Effector memory CD8-positive, alpha-beta T cell (primary cell): ENCODE measurements at places on chromosomes 5 and 9.

GRCh38 chr5:126600631-126601511 is at the start of gene PHAX:
PHAX (plus strand) TSS chr5:126600947; CDS start chr5:126600963, 16 bp downstream.
- H3K27ac ChIP-seq: peak within 1 kb of the TSS; percentile 87
- peak; percentile 72 for DNase-seq
- peak within 1 kb of the TSS; percentile 80 for H3K4me3 ChIP-seq
- peaks cover 14% of the 10 kb centered on the region for H3K4me1 ChIP-seq
- H3K27me3 ChIP-seq: no peaks in the 10 kb centered on the region
- peaks cover 45% of the 10 kb centered on the region for H3K36me3 ChIP-seq

DNA sequence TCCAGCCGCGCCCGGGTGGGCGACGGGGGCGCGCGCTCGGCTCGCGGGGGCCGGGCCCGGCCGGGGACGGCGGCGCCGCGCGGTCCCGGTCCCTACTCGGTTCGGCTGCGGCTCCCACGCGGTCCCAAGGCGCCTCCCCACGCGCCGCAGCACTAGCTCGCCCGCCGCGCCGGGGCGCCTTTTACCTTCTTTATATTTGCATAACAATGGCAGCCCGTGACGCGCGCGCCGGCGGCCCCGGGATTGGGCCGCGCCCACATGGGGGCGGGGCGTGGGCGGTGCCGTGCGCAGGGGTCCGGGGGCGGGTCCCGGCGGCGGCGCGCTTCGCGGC is at the start of gene NRARP:
Gene NRARP (minus strand): TSS at position 154 of the 331 bp plus-strand sequence. CDS start 343 bp downstream, outside the sequence.
- H3K4me1 ChIP-seq: peaks cover 3% of the 10 kb centered on the region
- H3K36me3 ChIP-seq: peaks cover 5% of the 10 kb centered on the region
- no peak within 1 kb of the TSS for H3K27ac ChIP-seq
- peak; percentile 86 for DNase-seq

DNA sequence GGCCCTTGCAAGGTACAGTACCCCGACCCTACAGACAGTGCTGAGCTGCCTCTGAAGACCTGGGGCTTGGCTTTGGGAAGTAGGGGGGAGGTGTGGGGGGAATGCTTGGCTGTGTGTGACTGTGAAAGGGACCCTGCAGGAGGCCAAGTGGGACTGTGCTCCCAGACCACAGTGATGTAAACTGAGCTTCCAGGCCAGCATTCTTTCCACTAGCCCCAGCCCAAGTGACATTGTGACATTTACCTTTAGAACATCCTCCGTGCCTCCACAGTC is 31.2 kb downstream of the HMCN2 start:
- no peaks in the 10 kb centered on the region for H3K4me1 ChIP-seq
- peaks cover 50% of the 10 kb centered on the region for H3K27me3 ChIP-seq
- DNase-seq: no peak
- peaks cover 8% of the 10 kb centered on the region for H3K36me3 ChIP-seq
- no peak overlapping the region for H3K4me3 ChIP-seq
- no peak overlapping the region for H3K27ac ChIP-seq

DNA sequence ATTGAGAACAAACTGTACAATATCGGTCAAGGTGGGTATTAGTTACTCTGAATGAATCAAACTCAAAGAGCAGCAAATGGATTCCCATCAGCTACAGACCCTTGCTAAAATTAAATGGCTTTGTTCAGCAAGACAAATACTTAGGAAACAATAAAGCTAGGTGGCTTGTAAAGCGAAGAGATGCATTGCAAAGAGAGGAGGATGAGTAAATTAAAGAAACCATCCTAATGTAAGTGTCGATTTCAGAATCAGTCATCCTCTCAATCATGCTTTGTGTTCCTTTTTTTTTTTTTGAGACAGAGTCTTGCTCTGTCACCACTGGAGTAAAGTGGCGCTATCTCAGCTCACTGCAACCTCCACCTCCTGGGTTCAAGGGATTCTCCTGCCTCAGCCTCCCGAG is 359.2 kb upstream of the ZNF462 start:
- H3K4me1 ChIP-seq: no peaks in the 10 kb centered on the region
- DNase-seq: no peak
- H3K36me3 ChIP-seq: no peaks in the 10 kb centered on the region
- no peak overlapping the region for H3K27ac ChIP-seq
- H3K27me3 ChIP-seq: no peaks in the 10 kb centered on the region

DNA sequence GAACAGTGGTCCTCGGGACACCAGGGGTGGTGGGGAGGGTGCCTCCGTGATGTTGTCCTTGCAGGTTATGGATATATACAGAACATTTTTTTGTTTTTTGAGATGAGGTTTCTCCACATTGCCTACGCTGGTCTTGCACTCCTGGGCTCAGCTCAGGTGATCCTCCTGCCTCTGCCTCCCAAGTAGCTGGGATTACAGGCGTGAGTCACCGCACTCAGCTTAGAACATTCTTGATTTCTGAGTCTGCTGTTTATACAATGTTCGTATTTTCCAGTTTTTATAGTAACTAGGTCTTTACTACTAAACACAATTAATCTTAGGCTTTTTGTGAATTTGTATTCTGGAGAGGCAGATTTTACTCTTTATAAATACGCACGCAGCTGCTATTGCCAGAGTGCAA is 6.0 kb downstream of the PMPCA start:
- no peak overlapping the region for H3K27ac ChIP-seq
- no peaks in the 10 kb centered on the region for H3K27me3 ChIP-seq
- H3K4me1 ChIP-seq: peaks cover 9% of the 10 kb centered on the region
- no peak for DNase-seq
- no peak overlapping the region for H3K4me3 ChIP-seq

DNA sequence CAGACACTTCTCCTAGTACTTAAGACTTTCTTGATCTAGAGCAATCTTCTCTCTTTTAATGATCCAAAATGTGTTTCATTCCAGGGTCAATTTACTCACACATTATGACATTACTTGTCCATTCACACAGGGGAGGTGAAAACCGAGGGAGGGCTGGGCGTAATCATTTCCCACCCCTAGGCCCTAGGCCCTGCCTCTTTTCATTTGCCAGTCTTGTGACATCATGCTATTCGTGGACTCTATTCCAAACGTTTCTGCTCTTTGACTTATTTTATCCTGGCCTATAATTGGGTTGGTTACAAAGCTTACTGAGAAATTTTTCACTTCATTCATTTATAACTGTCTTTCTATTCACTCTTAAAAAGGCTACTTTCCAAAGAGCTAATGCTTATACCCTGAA is 2.4 kb downstream of the DCAF12 start:
- H3K4me1 ChIP-seq: peaks cover 60% of the 10 kb centered on the region
- peaks cover 43% of the 10 kb centered on the region for H3K36me3 ChIP-seq
- H3K4me3 ChIP-seq: peak overlapping the region; percentile 89
- no peaks in the 10 kb centered on the region for H3K27me3 ChIP-seq
- no peak for DNase-seq

DNA sequence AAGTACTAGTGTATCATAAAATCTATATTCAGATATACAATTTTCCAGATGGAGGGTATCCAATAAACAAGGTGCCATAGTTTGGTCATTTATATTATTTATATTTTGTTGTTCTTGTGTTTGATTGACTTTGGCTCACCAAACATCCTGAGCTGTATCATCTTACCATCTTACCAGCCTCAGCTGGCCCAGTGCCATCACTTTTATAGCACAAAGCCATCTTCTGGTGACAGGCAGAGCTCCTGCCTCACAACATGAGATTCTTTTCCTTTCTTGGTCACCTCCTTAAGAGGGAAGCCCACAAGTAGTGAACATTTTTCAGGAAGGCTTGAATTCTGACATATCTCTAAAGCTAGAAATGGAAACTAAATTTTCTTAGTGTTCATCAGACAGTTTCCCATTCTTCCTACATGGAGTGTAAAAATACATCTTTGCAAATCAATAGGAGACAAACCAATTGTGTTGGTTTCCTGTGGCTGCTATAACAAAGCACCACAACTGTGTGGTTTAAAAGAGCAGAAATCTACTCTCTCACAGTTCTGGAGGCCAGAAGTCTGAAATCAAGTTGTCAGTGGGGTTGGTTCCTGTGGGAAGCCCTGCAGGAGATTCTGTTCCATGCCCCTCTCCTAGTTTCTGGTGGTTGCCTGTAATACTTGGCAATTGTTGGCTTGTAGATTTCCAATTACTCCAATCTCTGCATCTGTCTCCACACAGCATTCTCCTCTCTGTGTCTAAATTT is 341.8 kb downstream of the MAN2A1 start:
- peaks cover 12% of the 10 kb centered on the region for H3K27me3 ChIP-seq
- no peak overlapping the region for H3K4me3 ChIP-seq
- peak; percentile 5 for DNase-seq
- H3K4me1 ChIP-seq: peaks cover 16% of the 10 kb centered on the region

GRCh38 chr5:180207593-180207992 is 1.4 kb downstream of the RASGEF1C start:
- H3K4me1 ChIP-seq: peaks cover 8% of the 10 kb centered on the region
- no peaks in the 10 kb centered on the region for H3K36me3 ChIP-seq
- peaks cover 55% of the 10 kb centered on the region for H3K27me3 ChIP-seq
- H3K27ac ChIP-seq: no peak overlapping the region

GRCh38 chr9:127785023-127785932 is 556 bp upstream of the CDK9 start:
- H3K4me1 ChIP-seq: peaks cover 50% of the 10 kb centered on the region
- peak overlapping the region; percentile 95 for H3K27ac ChIP-seq
- DNase-seq: peak; percentile 92
- H3K27me3 ChIP-seq: no peaks in the 10 kb centered on the region

- H3K4me1 ChIP-seq: peaks cover 8% of the 10 kb centered on the region
- peak overlapping the region; percentile 87 for H3K4me3 ChIP-seq
- peaks cover 70% of the 10 kb centered on the region for H3K27me3 ChIP-seq
- no peak for DNase-seq
Observed at GRCh38 chr5:115168829-115169486, 750 bp downstream of the TRIM36 start.

GRCh38 chr9:14062586-14063221 is 251.2 kb downstream of the NFIB start:
- no peaks in the 10 kb centered on the region for H3K4me1 ChIP-seq
- H3K36me3 ChIP-seq: no peaks in the 10 kb centered on the region
- no peak overlapping the region for H3K4me3 ChIP-seq
- no peaks in the 10 kb centered on the region for H3K27me3 ChIP-seq

- H3K4me1 ChIP-seq: peaks cover 14% of the 10 kb centered on the region
- H3K27ac ChIP-seq: no peak overlapping the region
- peaks cover 56% of the 10 kb centered on the region for H3K27me3 ChIP-seq
Observed at GRCh38 chr9:2623288-2624050, 1.9 kb downstream of the VLDLR start.

DNA sequence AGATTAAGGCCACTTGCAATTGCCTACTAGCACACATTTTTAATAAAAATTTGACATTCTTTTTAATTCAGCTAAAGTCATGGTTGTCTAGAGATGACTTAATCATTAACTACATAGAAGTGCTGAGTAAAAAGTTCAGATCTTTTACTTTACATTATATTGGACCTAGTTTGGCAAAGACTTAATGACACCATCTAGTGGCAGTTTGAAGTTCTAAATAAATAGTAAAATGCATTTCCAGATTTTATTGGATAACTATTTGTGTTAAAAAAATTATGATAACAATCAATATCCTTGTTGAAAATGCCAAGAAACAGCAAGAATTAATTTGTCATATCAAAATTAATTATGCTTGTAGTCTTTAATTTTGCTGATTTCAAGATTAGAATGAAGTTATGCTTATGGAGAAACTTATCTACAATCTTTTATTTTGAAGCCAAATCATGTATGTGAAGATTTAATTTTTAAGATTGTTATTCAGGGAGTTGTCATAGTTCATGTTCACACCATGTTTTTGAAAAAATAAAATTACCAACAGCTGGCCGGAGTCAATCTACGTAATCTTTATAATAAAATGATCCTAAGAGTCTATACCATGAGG is 69.6 kb upstream of the PJA2 start:
- no peaks in the 10 kb centered on the region for H3K36me3 ChIP-seq
- H3K27me3 ChIP-seq: peaks cover 42% of the 10 kb centered on the region
- no peak overlapping the region for H3K27ac ChIP-seq

DNA sequence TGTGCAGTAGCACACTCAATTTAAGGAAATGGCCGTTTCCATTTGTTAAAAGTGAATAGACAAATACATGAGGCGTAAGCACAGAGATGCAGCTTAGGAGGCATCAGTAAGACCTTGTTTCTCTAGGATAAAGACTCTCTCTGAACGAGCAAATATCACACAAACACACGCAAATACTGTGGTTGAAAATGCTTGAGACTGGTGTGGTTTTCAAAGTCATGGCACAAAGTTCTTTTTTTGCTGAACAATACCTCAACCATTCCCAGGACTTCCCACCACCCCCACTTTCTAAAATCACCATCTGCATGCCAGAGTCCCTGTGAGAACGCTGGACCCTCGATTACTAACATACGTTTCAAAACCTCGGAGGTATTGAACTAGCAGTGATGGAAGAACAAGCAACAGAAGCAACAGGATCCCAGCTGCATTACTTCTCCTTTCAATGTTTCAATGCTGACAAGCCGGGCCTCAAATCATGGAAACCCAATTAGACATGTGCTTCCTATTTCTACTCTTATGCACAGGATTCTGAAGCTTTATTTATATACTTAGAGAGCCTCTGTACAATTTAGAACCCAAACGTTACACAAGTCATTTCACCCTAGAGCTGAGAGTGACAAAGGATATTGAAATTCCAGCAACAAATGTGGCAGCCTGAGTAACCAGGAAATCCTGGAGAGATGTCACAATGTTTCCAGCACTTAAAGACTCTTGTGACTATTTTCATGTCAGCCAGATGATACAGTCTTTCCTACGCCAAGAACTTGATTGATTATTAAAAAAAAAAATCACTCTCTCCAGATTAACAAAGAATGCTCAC is 63.9 kb downstream of the CDC14B start:
- H3K4me3 ChIP-seq: no peak overlapping the region
- peaks cover 13% of the 10 kb centered on the region for H3K4me1 ChIP-seq
- no peak for DNase-seq
- no peaks in the 10 kb centered on the region for H3K36me3 ChIP-seq

DNA sequence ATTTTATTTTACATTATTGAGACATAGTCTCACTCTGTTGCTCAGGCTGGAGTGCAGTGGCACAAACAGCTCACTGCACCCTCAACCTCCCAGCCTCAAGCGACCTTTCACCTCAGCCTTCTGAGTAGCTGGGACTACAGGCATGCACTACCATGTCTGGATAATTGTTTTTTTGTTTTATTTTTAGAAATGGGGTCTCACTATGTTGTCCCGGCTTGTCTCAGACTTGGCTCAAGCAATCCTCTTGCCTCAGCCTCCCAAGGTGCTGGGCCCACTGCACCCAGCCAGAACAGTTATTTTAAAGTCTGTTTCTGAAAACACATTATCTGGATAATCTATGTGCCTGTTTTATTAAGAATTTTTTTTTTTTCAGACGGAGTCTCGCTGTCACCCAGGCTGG is 62.0 kb downstream of the TEX10 start:
- no peaks in the 10 kb centered on the region for H3K4me1 ChIP-seq
- H3K27ac ChIP-seq: no peak overlapping the region
- no peak for DNase-seq
- H3K27me3 ChIP-seq: no peaks in the 10 kb centered on the region
- H3K36me3 ChIP-seq: peaks cover 23% of the 10 kb centered on the region

GRCh38 chr5:10583663-10584572 is 20.0 kb downstream of the ANKRD33B start:
- peaks cover 4% of the 10 kb centered on the region for H3K4me1 ChIP-seq
- no peak overlapping the region for H3K4me3 ChIP-seq
- peaks cover 24% of the 10 kb centered on the region for H3K27me3 ChIP-seq
- DNase-seq: no peak
- peaks cover 6% of the 10 kb centered on the region for H3K36me3 ChIP-seq

GRCh38 chr9:78026416-78026815 is 5.2 kb downstream of the GNAQ start:
- H3K36me3 ChIP-seq: peaks cover 15% of the 10 kb centered on the region
- peaks cover 30% of the 10 kb centered on the region for H3K27me3 ChIP-seq
- H3K4me3 ChIP-seq: no peak overlapping the region
- peaks cover 18% of the 10 kb centered on the region for H3K4me1 ChIP-seq
- DNase-seq: no peak
